Endodermal cell (in vitro differentiated cells): ENCODE measurements at places on chromosomes 1 and 21.

DNA sequence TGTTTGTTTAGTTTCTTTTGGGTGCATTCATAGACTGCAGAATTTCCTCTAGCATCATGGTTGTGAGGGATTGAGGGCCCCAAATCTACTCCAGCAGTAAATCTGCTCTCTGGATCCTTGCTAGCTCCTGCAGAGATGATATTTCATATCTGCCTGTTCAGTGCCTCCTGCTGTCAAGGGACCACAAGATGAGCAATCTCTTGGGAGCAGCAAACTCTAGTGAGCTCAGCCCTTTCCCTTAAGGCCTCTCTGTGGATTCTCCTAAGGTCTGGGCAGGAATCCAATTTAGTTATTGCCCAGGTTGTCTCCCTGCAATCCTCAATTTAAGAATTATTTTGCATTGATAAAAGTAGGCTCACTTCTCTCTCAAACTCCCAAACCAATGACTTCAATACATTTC is 76.9 kb downstream of the RGS18 start:
- DNase-seq, result no peak

- DNase-seq, result no peak
These were observed 975.7 kb upstream of the ADGRL4 start for GRCh38 chr1:79982211-79982610.

- no peak for DNase-seq
These were observed 9.4 kb downstream of the NPHP4 start for GRCh38 chr1:5982868-5983267.

- DNase-seq, result peak; percentile 71
These were observed 18.0 kb upstream of the BTG2 start for GRCh38 chr1:203287109-203287893.

- no peak for DNase-seq
These were observed 17.0 kb upstream of the SLC5A9 start for GRCh38 chr1:48205522-48205921.

DNA sequence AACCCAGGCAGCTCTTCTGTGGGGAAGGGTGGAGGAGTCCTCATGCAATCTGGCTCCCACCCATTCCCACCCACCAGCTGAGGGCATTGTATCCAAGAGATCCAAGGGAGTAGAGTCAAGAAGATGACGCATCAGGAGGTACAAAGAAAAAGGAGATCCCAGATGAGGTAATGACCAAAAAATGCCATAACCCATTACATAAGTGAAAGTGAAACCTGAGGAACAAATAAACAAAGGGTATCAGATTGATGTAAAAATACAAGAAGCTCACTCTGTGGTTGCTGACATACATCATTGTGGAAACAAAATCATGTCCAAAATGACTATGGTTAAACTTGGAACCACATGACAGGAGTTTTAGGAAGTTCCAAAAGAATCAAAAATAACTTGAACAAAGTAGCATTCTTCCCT is 42.5 kb downstream of the CCN1 start:
- no peak for DNase-seq

GRCh38 chr1:231045286-231045685 is 5.2 kb upstream of the FAM89A start:
- no peak for DNase-seq

DNA sequence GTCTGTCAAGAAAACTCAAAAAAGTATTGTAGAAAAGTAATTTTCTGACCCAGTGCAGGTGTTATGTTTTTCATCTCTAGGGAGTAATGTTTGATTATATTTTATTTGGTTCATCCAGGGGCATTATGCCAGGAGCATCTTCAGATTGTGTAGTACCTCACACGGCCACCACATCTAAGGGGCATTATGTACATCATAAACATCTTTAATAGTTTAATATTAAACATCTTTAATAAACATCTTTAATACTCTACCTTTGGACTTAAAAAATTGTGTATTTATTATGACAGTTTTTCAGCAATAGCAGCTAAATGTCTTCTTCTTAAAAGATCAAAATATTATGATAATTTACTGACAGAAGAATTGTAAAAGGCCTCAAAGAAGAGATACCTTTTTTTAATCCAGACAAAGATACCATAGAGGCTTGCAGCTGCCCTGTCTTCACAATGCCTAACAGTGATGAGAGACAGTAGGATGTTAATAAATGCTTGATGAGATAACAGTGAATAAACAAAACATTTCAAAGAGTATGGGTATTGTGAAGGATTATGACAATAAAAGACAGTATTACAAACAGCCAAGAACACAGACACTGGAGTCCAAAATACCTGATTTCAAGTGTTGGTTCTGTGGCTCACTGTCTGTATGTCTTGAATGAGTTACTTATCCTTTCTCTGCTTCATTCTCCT is 240.9 kb upstream of the ADGRL2 start:
- DNase-seq, result no peak

DNA sequence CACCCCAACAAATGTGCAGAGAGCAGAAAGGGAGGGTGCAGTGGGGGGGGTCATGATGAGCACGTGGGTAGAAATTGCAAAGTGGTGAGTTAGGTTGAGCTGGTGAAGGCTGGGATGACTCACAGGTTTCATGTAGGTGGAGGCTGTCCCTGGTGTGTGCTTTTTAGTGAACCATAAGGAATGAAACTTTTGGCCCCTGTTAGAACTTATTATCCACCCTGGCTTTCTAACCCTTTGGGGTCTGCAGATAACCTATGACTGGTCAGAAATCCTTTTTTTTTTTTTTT is 46.9 kb downstream of the DOP1B start:
- DNase-seq, result no peak

GRCh38 chr1:223733898-223734852 is 21.8 kb downstream of the CAPN2 start:
- DNase-seq, result no peak

- DNase-seq, result no peak
These were observed 404 bp downstream of the LRRC8C start for GRCh38 chr1:89633248-89633799.

- no peak for DNase-seq
These were observed 45.1 kb downstream of the PDPN start for GRCh38 chr1:13628711-13629110.

- DNase-seq, result peak; percentile 92
These were observed at the start of gene CR2 for GRCh38 chr1:207454046-207454964. CR2 (plus strand) TSS chr1:207454328; CDS start chr1:207454419, 91 bp downstream.
